ENCODE measurements at places on chromosomes 2 and 18. TPM values are rescaled to one million over a fixed set of nuclear protein-coding genes. Genes with fewer than 3 reads are reported as not detected.

- no peak overlapping the region for H3K27ac ChIP-seq
- H3K27me3 ChIP-seq: no peaks in the 10 kb centered on the region
- H3K36me3 ChIP-seq: no peaks in the 10 kb centered on the region
- H3K4me1 ChIP-seq: no peaks in the 10 kb centered on the region
- H3K4me3 ChIP-seq: no peak overlapping the region
Measured at GRCh38 chr18:5142859-5143258, 54.2 kb downstream of the AKAIN1 start.

GAREM1 gene
- 11.8 TPM for polyA plus RNA-seq

POTEI gene
- polyA plus RNA-seq: 0.10 TPM

GPR17 gene
- 1.5 TPM for polyA plus RNA-seq

MAL gene
- polyA plus RNA-seq: 0.30 TPM

NYAP2 gene
- 0.40 TPM for polyA plus RNA-seq

Data from large intestine (tissue), 12 donors.